Stimulated activated CD4-positive, alpha-beta T cell treated with anti-CD3 and anti-CD28 coated beads, Interleukin-2, amount 100 ng/mL, for 24 hours (primary cell): ENCODE measurements at places on chromosomes 7 and 10.

- peak; percentile 82 for DNase-seq
Observed at GRCh38 chr10:22714479-22715289, at the start of gene PIP4K2A. Gene PIP4K2A, minus strand, starts transcription at chr10:22714578. Its CDS starts 252 bp downstream, at chr10:22714326.

- no peak for DNase-seq
Observed at GRCh38 chr7:115731796-115732471, 298.6 kb downstream of the TFEC start.

DNA sequence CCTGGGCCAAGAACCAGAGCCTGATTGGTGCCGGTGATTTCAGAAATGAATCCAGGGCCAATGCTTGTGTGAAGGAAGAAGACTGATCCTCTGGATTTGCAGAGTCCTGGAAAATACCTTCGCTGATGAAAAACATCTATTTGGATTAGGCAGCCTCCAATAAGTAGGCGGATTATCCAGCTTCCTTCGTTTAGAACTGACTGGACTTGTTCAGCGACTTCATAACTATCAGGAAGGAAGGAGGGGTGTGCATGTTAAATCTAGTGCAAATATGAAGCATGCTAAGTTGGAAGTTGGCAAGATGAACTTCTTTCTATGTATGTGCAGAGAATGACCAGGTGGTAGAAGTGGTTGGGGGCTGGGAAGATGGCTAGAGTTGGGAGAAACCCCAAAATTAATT lies 41.0 kb downstream of the NKX2-3 start:
- DNase-seq = no peak

DNA sequence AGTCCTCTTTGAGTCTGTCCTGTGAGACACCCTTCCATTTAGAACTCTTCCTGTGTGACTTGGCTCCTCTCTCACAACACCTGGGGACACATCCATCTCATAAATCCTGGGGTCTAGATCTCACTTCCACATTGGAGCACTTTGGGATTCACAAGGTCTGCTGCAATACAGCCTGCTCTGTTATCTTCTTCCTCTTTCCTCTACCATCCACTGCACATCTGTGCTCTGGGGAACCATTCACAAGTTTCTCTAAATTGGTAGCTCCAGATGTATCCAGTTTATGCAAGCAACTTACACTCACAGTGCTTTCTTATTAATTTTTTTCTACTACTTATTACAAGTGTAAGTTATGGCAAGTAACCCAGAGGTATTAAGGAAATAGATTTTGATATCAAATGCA lies 5.5 kb upstream of the FIGNL1 start:
- DNase-seq = no peak

DNA sequence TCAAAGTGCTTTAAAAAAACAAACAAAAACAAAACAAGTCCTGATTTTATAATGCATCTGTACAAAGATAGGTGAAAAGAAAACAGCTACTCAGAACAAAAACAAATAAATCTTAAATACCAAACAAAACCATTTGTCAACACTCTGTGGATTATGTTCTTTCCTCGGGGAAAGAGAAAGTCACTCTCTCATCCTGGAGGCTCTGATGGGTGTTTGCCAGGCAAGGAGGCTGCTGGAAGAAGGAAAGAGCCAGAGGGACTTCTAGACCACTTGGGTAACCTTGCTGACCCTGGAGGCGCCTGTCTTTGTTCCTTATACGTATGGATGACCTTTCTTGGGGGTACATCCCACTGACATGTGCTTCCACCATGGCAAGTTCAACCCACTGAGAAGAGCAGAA lies 92.8 kb downstream of the ZRANB1 start:
- DNase-seq = no peak

DNA sequence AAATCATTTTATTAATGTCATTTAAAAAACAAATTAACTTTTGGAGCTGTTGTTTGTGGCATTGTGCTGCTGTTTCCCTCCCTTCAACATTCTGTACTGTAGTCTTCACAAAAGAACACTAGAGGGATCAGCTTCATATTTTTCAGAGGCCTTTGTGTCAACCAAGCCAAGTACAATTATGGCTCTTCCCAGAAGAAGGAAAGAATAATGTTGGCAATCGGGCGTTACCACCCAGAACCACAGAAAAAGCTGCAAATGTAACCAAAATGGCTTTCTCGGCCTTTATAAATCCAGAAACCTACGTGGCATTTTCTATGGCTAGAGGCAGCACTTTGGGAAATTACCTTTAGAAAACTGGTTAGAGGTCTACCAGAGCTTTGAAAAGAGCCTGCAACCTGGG lies 98.8 kb upstream of the COL1A2 start:
- DNase-seq = no peak

DNA sequence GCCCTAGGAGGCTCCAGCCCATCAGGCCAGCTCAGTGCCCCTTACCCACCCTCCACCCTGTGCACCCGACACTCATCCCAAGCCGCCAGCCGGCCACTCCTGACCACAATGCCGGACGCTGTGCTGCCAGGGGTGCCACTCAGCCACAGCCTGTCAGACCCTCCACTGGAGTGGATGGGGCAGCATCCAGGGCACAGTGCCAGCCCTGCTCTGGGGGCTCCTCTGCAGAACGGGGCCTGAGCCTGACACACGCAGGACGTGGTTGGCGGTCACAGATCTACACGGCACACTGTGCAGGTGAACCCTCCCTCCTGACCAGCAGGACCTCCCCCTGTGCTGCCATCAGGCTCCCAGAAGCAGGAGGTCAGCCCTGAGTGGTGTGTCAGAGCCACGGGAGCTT lies 114.7 kb downstream of the MAD1L1 start:
- no peak for DNase-seq

DNA sequence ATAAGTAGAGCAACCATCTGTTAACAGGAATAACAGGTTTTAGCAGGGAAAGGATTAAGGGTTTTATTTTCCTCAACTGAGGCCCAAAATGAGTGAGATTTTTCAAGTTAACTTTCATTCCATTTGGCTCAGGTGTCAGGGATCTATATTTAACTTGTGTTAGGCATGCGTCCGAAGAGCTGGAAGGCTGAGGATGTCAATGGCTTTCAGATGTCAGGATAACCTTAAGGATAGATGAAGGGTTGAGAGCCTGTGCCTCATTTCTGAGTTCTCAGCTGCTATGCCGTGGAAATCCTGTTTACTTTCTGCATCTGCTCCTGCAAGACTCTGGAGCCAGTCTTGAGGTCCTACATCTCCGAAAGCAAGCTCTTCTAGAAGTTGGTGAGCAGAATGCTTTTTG lies 36.4 kb upstream of the CD36 start:
- DNase-seq = no peak
